EH (cell line): ENCODE measurements at places on chromosomes 3 and 15.

- no peak for DNase-seq
Measured at GRCh38 chr15:100783760-100784492, 95.7 kb upstream of the ALDH1A3 start.

DNA sequence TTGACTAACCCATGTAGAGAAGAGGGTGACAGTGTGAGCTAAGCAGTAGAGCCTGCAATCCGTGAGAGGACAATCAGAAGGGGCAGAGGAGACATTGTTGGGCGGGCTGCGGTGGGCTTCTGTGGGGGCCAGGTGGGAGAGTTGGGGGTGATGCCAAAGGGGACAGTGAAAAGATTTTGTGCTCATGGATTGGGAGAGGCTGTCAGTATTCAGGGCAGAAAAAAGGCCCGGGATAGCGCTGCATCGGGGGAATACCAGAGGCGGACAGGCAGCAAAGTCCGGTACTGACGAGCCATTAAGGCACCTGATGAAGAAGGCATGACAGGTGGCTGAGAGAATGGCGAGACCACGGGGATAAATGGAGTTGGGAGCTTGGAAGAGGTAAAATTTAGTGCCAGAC, 1.3 kb upstream of the PXYLP1 start:
- DNase-seq: no peak

DNA sequence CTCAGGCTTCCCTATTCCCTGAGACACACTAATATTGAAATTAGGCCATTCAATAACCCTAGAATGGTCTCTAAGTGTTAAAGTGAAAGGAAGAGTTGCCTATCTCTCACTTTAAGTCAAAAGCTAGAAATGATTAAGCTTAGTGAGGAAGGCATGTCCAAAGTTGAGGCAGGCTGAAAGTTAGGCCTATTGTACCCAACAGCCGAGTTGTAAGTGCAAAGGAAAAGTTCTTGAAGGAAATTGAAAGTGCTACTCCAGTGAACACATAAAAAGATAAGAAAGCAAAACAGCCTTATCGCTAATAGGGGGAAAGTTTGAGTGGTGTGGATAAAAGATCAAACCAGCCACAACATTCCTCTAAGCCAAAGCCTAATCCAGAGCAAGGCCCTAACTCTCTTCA, 117.9 kb upstream of the SPATA12 start:
- DNase-seq: no peak

GRCh38 chr3:169479314-169479939, 184.1 kb downstream of the MECOM start:
- peak; percentile 33 for DNase-seq

- peak; percentile 36 for DNase-seq
Measured at GRCh38 chr15:75669191-75669878, 21.6 kb downstream of the SNX33 start.

DNA sequence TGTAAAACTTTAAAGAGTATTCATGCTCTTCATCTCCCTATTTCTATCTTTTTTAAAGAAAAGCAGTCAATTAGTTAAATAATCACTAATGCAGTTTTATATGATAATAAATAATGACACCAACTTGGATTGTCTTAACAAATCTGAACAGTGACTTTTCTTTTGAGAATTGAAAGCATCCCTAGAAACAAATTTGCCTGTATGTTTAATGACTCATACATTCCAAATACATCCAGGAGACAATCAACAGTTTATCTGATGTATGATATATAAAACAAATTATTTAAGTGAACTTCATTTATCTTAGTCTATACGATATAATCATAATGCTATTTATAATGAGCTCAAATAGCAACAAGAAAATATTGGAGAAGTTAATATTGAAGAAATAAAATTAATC, 78.0 kb downstream of the ALCAM start:
- DNase-seq: peak; percentile 58

DNA sequence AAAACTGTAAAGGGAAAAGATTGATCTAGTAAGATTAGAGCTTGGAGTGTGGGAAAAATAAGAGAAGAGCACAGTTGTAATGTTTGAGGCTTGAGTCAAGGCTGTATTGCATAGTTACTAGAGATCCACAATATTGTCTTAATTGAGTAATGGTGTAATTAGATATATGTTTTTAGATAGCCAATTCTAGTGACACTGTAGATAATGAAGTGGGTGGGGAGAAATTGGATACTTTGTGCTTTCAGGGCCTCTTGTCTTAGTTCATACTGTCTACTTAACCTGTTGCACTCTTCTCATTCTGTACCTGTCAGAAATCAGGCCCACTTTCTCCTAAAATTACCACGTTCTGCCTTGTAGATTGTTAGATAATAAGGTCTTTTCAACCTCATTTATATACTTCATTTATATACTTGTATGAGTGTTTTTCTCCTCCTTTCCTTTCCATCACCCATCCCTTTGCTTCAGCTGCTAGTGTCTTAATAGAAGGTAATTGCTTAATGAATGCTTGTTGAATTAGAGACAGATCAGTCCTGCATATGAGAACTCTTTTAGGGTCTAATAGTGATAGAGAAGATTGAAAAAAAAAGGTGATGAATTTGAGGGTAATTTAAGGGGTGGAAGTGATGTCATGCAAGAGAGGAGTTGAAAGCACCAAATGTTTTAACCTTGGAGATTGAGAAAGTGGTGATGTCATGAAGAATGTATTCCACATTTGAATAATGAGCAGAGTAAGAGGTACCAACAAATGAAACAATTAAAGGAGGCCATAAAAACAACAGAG, 32.0 kb downstream of the PIK3CA start:
- peak; percentile 53 for DNase-seq

DNA sequence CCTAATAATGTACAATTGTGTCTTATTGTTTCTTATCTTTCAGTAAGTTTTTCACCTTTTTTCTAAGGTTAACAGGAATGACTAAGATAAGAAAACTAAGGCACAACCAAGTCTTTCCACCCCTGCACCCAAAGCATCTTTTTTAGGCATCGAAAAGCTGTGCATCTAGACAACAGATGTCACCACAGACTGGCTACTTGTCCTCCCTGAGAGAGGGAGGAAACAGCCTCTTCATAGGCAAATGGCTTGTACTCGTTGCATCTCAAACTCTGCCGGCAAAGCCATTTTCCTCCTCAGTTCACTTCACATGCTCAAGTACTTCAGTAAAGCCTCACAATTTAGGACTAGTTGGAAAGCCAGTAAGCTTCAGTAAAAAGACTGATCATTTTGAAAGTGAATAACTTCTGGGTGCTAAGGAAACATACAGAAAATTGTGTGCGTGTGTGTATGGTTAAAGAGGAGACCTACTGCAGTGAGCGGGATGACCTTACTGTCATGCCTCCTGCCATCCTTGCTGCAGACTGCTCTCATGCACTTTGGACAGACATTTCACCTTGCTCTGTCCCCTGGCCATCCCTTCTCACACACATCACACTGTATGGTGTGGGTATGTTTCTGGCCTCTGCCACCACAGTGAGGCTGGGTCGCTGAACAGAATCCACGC, 36.5 kb upstream of the HACD2 start:
- DNase-seq: no peak

GRCh38 chr15:78684657-78685056, 43.6 kb upstream of the CHRNB4 start:
- no peak for DNase-seq

GRCh38 chr15:84715441-84716035, 401 bp downstream of the SEC11A start:
- peak; percentile 43 for DNase-seq

GRCh38 chr3:155354658-155355057, 61.2 kb upstream of the STRIT1 start:
- no peak for DNase-seq

DNA sequence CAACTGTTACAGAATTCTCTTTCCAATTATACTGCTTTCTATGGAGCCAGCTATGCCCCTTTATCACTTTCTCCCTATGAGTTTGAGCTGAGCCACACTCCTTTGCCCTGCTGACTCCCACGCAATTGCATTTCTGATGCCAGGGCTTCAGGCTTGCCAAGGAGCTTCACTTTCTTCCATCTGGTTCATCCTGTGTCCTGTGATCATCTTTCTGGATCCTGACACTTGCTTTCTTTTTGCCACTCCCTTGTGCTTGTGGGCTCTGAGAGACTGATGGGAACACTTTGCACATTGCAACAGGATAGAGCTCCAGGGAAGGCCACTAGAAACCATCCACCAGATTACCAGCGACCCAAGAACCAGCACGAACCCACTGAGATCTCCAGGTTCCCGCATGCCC, 77.0 kb upstream of the SEC13 start:
- DNase-seq: no peak

DNA sequence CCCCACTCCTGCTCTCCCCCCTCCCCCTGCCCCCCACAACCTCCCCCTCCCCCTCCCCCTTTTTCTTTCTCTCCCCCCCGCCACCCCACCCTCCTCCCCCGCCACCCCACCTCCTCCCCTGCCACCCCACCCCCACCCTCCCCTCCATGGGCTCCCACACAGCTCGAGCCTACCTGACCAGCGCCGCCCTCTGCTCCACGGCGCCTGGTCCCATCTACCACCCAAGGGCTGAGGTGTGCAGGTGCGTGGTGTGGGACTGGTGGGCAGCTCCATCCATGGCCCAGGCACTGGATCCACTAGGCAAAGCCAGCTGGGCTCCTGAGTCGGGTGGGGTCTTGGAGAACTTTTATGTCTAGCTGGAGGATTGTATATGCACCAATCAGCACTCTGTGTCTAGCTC, 68.3 kb upstream of the KCNAB1 start:
- no peak for DNase-seq

DNA sequence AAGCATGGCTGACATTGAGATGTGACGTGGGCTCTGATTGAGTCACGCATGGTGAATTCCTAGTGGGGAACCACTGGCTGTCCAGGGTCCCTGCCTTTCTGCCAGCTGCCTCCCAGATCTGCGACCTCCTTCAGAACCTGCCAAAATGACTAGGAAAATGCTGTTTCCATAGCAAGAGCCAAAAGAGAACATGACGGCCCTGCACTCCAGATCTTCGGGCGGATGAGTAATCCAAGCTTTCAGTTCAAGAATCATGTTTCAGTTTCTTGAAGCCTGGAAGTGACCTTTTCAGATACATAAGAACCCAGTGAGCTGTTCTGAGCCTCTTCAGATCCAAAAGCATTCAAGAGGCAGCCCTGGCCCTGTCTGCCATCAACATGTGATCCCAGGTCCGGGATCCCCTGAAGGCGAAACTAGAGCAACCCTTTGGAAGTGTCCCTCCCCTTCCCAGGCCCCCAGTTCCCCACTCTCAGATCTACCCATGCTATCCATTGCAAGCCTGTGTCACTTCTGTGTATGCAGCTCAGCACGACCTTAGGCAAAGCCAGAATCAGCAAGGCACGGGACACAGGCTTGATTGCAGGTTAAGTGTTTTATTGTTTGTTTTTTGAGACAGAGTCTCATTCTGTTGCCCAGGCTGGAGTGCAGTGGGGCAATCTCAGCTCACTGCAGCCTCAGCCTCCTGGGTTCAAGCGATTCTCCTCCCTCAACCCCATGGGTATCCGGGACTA, 19.7 kb downstream of the ANKRD63 start:
- peak; percentile 64 for DNase-seq

- peak; percentile 17 for DNase-seq
Measured at GRCh38 chr3:173841334-173841733, 443.8 kb downstream of the NLGN1 start.

GRCh38 chr15:100284701-100285100, 57.1 kb downstream of the ADAMTS17 start:
- DNase-seq: no peak

- no peak for DNase-seq
Measured at GRCh38 chr3:19147905-19148767, at the start of gene KCNH8. TSS of gene KCNH8 (plus strand) at chr3:19148510. CDS start at chr3:19148720, 210 bp downstream.

- DNase-seq: no peak
Measured at GRCh38 chr3:61594144-61594963, 33.0 kb downstream of the PTPRG start.

- no peak for DNase-seq
Measured at GRCh38 chr15:80328496-80328895, 75.7 kb upstream of the ARNT2 start.

GRCh38 chr3:7875925-7876324, 625.7 kb upstream of the LMCD1 start:
- DNase-seq: no peak

DNA sequence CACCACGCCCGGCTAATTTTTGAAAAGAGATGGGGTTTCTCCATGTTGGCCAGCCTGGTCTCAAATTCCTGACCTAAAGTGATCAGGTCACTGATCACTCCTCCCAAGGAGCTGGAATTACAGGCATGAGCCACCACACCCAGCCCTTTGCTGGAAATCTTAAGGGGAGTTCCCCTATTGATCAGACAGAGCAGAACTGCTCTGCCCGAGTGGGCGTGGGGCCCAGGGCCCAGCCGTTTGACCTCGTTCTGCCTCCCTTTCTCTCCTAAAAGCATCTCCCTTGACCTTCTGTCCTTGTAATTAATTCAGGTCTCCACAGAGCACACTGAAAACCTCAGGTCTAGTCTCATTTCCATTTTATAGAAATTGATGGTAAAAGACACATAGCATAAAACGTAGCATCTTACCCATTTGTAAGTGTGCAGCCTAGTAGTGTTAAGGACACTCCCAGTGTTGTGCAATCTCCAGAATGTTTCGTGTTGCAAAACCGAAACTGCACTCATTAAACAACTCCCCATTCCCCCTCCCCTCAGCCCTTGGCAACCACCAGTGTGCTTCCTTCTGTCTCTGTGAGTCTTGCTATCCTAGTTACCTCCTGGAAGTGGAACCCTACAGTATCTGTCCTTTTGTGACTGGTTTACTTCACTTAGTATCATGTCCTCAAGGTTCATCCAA, 89.3 kb downstream of the SLCO3A1 start:
- peak; percentile 82 for DNase-seq

- no peak for DNase-seq
Measured at GRCh38 chr3:18499301-18499700, 74.2 kb upstream of the SATB1 start.

DNA sequence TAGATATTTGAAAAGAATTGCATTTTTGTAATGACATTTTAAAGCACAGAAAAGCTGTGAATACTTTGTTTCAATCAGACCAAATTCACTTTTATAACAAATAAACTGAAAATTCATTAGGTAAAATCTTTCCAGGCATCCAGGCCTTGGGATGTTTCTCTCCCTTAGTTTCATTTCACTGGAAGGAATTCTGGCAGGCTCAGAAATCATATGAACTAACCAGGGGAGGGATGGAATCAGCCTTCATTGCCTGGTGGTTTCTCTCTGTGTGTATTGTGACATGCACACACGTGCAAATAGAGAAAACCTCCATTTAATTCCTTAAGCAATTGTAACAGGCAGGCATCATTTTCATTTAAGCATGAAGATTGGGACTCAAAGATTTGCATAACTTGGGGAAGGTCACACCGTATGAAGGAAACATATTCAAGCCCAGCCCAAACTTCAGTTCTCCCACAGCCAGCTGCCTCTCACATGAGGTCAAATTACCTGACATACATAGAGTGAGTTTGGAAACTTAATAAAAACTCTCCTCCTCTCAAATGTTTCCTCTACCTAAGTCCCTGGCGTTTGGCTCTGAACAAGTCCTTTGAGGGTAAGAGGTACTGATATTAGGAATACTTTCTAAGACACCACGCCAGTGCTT, 376.1 kb upstream of the MCTP2 start:
- no peak for DNase-seq

DNA sequence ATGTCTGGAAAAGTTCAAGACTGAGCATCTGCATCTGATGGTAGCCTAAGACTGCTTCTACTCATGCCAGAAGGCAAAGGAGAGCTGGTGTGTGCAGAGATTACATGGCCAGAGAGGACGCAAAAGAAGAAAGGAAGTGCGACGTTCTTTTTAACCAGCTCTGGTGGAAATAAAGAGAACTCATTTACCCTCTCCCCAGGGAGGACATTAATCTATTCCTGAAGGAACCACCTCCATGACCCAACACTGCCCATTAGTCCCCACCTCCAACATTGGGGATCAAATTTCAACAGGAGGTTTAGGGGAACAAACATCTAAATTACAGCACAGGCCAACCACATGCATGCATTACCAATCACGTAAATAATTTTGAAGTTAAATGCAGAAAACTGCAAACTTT, 1.5 kb upstream of the NCK1 start:
- DNase-seq: peak; percentile 15

- peak; percentile 11 for DNase-seq
Measured at GRCh38 chr15:98413933-98414546, 234.3 kb upstream of the IGF1R start.
